ENCODE measurements at places on chromosomes 12 and 14. TPM values are rescaled to one million over a fixed set of nuclear protein-coding genes. Genes with fewer than 3 reads are reported as not detected.

Gene PRICKLE1
- 15.6 TPM for total RNA-seq

Gene AKAP3
- 0.81 TPM for total RNA-seq

Gene RASAL1
- not detected for total RNA-seq

Gene ULK1
- 9.1 TPM for total RNA-seq

Gene KIF21A
- 10.8 TPM for total RNA-seq

Gene GPD1
- total RNA-seq, result 0.36 TPM

Gene FAM216A
- 16.4 TPM for total RNA-seq

Gene RFX4
- total RNA-seq, result not detected

Gene GPR132
- 0.16 TPM for total RNA-seq

Gene LRRIQ1
- total RNA-seq, result 1.5 TPM

Gene LTBP2
- total RNA-seq, result 157 TPM

Gene CYP46A1
- total RNA-seq, result 0.36 TPM

Gene OR4E2
- total RNA-seq, result not detected

Gene ABCC9
- 20.0 TPM for total RNA-seq
